ENCODE measurements at places on chromosomes 12 and 14.

DNA sequence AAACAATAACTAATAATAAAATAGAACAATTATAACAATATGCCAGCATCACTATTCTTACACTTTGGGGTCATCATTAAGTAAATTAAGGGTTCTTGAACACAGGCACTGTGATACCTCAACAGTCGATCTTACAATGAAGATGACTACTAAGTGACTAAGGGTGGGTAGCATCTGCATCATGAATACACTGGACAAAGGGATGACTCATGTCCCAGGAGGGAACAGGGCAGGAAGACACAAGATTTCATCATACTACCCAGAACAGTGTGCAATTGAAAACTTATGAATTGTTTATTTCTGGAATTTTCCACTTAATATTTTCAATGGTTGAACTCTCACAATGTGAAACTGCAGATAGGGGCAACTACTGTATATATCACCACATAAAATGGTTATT, 19.7 kb downstream of the TSPAN19 start:
- DNase-seq, result no peak

DNA sequence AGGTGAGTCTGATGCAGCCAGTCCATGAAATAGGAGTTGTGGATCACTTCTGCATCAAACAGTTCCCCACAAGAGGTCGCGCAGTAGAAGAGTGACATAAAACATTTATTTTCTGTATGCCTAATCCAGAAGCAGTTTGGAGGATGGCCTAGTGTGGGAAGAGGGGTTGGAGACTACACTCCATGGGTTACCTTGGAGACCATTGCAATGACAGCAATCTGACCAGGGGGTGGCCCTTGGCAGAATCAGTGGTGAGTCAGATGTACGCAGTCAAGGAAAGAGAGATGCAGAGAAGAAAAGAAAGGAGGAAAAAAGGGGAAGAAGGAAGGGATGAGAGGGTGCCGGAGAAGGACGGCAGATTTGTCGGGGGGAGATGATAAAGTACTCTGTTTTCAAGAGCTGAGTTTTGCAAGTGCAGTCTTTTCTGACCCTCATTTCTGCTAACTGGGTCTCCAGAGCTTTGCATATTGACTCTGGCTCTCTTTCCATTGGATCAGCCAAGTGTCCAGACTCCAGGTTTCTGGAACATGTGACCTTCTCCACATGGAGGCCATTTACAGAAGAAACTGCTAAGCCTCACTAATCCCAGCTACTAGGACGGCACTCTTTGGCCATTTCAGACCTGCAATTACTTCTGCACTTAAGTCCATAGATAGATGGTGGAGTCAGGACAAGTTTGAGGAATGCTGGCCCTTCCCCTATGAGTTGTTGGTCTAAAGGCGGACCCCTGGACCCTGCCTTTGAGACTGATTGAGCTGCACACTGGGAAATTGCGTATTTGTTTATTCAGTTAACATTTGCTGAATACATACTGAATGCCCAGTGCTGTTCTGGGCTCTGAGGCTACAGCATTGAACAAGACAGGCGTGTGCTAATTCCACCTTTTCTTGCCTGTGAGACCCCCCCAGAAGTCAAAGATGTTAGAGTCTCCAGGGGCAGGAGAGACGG, 424.2 kb downstream of the BCL11B start:
- no peak for DNase-seq

- no peak for DNase-seq
Observed at GRCh38 chr12:2172491-2173214, 119.9 kb downstream of the CACNA1C start.

DNA sequence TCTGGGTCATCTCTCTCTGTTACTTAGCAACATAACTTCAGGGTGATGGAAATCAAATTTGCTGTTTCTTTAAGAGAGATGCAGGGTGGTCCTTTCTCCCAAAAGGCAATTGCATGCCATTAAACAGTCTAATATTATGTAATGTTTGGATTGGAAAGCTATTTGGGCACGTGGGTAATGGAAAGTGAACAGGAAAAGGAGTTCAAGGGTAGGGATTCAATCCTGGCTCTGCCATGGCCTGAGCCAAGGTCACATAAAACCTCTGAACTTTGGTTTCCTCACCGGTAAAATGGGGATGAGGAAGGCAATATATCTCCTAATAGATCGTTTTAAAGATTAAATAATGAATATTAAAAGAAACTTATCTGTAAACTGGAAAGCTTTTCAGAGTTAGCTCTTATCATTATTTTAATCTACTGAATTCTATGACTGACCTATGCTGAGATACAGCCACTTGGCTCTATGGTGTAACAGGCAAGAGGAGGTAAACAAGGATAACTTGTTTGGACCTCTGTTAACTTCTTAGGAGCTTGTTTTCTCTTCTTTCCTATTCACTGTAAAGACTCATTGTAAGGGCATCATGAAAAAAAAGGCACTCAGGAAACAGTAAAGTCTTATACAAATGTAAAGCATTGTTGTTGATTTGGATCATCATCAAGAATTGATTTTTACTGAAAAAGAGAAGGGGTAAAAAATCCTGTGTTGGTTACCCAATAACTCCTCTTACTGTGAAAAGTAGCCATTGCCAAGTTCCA, 55.7 kb upstream of the OVCH1 start:
- DNase-seq, result no peak

Data from stimulated activated CD8-positive, alpha-beta memory T cell treated with anti-CD3 and anti-CD28 coated beads, Interleukin-4, amount 100 ng/mL, for 24 hours (primary cell).